Hypothalamus (tissue), 51 donors: ENCODE measurements at places on chromosomes 16 and 17.

DNA sequence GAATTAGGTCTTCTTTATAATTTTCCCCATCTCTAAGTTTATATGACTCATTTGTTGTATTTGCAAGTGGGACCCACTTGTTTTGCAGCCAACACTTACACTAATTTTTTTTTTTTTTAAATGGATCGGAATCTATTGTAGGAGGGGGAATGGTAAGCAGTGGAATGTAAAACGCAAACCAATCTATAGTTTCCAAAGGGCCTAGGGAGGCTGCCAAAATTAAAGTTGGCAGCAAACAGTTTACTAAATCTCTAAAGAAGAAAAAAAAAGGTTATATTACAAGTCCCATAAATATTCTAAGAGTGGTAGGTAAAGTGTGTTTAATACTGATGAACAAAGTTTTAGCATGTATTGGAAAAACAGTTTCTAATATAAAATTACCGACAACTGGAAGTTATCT, 416.8 kb upstream of the SALL1 start:
- no peak for DNase-seq

- DNase-seq, result no peak
These were observed 10.9 kb downstream of the NHERF1 start for GRCh38 chr17:74759243-74759801.

GRCh38 chr17:2101448-2102257, 46.8 kb downstream of the HIC1 start:
- no peak for DNase-seq

DNA sequence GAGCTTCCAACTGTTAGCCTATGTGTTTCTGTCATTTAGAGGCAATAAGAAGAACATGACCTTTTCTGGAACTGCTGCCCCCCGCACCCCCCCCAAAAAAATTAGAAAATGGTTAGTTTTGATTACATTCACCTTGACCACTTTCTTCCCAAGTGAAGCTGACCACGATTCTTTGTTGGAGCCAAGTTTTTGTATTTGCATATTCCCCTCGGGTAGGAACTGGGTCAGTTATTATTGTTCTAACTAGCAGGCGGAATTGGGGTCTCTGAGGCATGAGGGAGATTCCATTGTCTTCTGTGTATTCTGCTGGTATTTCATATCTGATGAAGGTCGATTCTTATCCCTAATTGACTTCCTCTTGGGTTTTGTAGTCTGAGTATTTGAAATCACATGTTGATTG, 231.6 kb downstream of the PRKCA start:
- no peak for DNase-seq

DNA sequence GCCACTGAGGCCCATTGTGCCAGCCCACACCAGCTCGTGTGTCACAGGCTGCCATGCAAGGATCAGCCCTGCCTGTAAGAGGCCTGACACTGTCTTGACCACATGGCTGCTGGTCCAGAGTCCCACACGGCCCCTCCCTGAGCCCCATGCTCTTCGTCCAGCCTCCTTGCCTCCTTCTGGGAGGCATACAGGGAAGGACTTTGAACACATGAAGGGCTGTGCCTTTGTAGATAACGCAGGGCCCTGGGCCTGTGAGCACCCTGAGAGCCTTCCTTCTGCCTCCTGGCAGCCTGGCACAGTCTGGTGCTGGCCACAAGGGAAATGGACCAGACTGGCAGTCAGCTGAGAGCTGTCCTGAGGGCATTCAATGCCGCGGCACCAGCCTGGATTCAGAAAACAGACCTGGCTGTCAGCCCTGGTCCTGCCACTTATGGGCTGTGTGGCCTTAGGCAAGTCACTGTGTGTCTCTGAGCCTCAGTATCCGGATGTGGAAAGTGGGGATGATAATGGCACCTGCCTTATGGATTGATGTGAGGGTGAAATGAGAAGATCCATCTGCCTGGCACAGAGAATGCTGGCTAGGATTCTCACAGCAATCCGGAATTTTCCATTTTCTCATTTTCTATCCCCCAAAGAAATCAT, 19.2 kb upstream of the SPNS2 start:
- DNase-seq, result no peak

DNA sequence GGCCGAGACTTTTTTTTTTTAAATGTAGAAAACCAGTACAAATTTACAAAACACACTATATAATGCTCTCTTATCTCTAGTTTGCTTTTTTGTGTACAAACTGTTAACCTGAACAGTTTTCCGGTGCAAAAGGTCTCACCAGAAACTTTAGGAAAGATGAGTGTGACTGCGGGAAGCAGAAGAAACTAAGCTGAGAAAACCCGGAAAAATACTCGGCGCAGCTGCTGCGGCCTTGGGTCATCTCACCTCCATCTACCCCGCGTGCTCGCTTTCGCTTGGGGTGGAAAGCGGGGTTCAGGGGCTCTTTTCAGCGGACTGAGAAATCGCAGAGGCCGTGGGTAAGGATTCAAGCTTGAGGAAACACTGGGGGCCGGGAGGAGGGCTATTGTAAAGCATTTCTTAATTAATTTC, 1.8 kb downstream of the SALL1 start:
- no peak for DNase-seq

DNA sequence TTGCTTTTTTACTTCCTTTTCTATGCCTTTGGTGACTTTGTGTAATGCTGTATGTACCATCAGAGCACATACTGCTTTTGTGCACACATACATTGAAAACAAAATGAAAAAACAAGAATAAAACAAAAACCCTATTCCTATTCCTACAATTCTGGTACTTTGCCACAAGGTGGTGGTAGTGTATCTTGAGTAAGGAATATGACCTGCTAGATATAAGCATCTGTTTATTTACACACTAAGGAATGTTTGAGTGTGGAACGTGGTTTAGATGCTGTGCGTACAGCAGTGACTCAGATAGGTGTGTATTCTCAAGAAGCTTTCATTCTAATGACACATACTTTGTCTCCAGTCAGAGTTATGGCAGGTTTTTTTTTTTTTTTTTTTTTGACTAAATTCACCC, 606.2 kb downstream of the WWOX start:
- DNase-seq, result no peak

DNA sequence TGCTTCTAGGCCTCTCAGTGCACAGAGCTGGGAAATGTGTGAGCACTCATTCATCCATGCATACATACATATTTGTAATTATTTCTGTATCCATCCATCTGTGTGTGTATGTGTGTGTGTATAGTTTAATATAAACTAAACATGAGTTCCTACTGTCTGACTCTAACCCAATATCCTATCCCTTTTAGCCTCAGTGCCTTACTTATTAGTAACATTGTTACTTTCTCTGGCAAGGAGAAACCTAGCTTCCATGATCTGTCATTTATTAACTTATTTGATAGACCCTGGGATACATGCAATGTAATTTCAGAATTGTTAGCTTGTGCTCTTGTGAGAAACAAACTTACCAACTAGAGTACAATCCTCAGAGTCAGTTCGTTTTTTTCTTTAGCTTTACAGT, 59.0 kb upstream of the WSCD1 start:
- no peak for DNase-seq

DNA sequence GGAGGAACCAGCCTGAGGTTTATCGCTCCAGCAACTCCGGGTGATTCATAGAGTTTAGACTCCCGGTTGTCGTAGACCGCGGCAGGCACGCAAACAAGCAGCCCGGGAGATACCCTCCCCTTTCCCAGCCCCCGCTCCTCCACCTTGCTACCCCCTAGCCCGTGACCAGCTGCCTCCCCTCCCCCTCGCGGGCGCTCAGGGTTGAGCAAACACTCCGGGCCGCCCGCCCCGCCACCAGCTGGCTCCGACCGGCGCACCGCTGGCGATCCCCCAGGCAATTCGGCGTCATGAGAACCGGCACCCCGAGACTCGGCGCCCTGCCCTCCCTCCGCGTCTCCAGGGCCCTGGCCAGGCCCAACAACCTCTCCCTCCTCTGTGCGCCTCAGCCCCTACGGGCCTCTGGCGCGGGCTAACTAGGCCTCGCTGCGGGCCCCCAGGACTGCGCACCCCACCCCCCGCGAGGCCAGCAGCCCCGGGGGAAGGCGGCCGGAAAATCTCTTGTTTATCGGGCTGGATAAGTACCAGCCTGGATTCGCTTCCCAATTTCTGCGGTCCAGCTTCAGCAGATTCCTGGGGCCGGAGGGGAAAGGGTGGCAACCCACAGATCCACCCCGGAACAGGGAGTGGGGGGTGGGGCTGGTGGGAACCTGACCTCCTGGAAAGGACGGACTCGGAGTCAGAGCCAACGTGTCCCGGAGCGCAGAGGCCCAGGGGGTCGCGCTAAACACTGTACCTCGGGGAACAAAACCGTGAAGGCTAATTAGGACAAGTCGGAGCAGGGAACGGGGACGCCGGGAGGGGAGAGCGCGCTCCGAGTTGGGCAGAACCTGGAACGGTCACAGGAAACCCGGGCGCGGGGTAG, 951 bp upstream of the GPRC5C start:
- DNase-seq, result peak; percentile 79

GRCh38 chr16:80002261-80002660, 401.7 kb upstream of the MAF start:
- no peak for DNase-seq

GRCh38 chr17:52157603-52158449, 688 bp downstream of the CA10 start:
- no peak for DNase-seq

GRCh38 chr16:58614860-58615259, 14.8 kb downstream of the CNOT1 start:
- no peak for DNase-seq

DNA sequence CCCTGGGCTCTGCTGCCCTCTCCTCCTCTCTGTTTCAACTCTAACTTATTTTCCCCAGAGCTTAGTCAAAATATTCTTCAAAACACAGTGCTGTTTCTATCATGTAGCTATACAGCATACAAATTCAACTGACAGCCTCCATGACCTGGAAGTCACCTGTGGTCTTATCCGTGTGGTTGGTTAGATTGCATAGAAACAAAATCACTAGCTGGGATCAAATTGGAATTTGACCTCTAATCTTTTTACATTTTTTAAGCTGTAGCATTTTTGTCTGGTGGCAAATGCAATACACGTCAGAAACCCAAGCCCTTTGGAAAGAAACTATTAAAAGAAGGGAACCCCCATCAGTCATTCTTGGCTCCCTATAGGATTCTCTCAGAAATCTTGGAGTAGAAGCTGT, 57.3 kb downstream of the ABCC12 start:
- DNase-seq, result no peak

DNA sequence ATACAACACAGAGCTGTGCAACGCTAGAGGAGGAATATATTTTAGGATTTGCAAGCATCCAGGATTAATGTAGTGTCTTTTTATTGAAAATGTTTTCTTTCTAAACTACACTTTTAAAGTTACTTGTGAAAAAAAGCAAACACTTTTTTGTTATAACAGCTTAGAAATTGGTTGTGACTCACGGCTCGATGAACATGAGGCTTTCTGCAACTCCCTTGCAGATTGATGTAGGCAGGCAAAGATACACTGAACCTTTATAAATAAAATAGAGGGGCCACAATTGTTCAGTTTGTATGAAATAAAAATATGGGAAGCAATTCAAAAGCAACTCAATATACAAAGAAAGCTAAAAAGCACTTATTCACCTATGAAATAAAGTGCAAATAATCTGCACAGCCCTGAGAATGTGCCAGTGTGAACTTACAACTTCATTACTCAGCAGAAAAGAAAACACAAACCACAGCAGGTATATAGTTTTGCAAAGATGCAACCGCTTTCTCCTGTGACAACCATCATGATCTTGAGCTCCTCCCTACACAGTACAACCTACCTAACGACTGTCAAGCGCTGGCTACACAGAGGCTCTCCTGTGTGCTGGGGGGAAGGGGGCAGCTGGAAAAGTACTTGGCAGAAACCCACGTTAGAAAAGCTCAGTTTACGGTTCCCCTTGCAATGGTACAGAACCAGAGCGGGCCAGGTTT, 948 bp downstream of the LUC7L start:
- no peak for DNase-seq

GRCh38 chr16:19105891-19106624, 7.7 kb upstream of the ITPRIPL2 start:
- no peak for DNase-seq

GRCh38 chr16:58196898-58197313, 1.0 kb downstream of the CSNK2A2 start:
- DNase-seq, result no peak

DNA sequence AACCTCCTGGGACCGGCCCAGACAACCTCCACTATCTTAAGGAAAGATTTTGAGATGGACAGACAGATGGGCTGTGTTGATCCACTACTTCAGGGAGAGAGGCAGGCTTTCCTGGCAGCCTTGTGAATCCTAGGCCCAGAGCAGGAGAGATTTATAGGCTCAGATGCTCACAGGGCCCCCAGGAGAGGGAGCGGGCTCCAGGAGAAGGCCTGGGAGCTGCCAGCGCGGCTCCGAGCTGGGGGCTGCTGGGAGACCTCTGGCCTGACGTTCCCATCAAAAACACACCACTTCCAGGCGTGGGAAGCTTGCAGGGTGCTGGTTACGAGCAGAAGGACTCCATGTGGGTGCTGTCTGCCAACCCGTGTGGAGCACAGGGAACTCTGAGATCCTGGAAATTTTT, 53.2 kb downstream of the MYH11 start:
- no peak for DNase-seq

GRCh38 chr17:58756246-58757161, 850 bp downstream of the PPM1E start:
- DNase-seq, result no peak

GRCh38 chr17:65990593-65990992, 201.3 kb downstream of the CEP112 start:
- no peak for DNase-seq

DNA sequence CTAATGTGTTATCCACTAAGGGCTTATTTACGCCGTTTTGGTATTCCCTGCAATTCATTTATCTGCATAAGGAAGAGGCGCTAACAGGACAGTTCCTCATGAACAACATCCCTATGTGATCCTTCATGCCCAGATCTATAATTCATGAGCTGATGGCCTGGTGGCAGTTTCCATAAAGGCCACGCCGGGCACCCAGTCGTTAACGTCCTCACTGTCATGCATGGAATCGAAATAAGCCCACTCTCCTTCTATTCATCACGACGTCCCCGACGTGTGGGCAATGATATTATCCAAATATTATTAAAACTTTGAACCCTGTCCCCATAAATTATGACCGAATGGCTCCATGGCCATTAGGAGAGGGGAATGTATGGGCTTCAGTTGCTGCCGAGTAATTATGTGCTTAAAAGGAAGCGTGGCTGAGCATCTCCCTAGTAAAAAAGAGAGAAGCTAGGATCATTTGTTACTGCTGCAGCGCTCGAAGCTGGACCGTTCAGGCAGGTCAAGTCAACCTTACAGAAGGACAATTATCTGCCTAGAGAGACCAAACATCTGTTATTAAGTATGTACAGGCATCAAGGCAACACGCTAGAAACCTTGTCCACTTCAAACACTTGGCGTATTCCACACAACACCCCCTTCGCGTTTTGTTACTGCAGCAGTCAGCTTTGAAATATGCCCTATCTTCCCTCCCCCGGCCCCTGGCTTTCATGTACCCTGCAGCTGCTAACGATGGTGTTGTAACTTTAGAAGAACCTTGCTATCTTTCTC, 94.0 kb upstream of the SALL1 start:
- no peak for DNase-seq

GRCh38 chr17:70499067-70499786, 329.9 kb downstream of the KCNJ2 start:
- no peak for DNase-seq

DNA sequence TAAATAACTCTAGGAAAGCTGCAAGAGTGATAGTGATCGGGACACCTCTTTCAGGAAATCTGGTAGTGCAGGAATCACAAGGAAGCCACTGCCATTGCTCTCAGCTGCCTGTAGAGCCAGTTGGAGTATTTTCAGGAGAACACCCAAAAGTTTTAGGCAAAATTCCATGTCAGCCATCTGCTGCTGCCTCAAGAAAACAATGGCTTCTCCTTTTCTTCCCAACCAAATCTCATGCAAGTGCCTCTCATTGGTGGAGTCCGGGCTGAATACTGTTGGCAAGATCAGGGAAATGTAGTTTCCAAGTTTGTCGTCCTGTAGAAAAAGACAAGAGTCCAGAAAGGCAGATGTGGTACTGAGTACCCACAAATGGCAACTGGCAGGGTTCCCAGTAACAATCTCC, 54.9 kb upstream of the TANC2 start:
- DNase-seq, result no peak
